ENCODE measurements at places on chromosomes 12 and 14.

- DNase-seq, result no peak
Observed at GRCh38 chr12:93245543-93245942, 132.2 kb upstream of the NUDT4 start.

- no peak for DNase-seq
Observed at GRCh38 chr14:88323086-88323522, at the start of gene KCNK10. TSS of gene KCNK10 (minus strand) at chr14:88323269. CDS start at chr14:88322798, 471 bp downstream.

- no peak for DNase-seq
Observed at GRCh38 chr12:91636721-91637120, 454.1 kb upstream of the DCN start.

DNA sequence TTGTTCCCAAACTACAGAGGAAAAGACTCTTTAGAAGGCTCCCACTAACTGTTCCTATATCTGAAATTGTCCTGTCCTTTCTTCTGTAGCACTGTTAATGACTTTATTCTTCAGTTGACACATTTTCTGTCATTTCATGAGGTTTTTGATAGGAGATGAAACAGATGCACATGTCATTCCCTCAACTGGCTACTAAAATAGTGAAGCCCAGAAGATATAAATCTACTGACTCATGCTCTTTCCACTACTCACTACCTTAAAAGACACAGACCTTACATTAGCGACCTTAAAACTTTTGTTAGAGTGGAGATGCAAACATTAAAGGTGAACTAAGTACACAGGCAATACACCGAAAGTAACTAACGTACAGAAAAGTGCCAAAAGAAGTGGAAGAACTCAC lies 59.5 kb upstream of the ANKS1B start:
- DNase-seq, result no peak

- no peak for DNase-seq
Observed at GRCh38 chr14:76531085-76531484, 155.1 kb downstream of the ESRRB start.

DNA sequence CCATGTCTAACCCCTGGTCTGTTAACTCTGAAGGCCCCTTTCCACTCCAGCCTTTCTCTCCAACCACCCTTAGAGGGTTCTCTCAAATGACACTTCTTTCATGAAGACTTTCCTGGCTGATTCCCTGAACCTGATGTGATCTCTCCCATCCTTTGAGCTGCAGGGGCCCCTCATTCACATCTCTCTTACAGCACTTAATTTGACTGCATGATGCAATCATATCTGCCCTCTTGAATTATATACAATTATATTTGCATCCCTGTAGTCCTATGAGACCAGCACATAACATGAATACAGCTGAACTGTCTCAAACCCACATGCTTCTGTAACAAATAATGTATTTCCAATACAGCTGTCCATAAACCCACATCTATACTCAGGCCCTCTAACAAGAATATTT lies 56.4 kb downstream of the PPP2R5E start:
- DNase-seq, result no peak

- DNase-seq, result no peak
Observed at GRCh38 chr14:77580964-77581505, 35.4 kb downstream of the SPTLC2 start.

- DNase-seq, result no peak
Observed at GRCh38 chr14:60356906-60357550, 108.0 kb downstream of the PPM1A start.

- DNase-seq, result no peak
Observed at GRCh38 chr12:46794593-46795190, 31.1 kb downstream of the SLC38A4 start.

DNA sequence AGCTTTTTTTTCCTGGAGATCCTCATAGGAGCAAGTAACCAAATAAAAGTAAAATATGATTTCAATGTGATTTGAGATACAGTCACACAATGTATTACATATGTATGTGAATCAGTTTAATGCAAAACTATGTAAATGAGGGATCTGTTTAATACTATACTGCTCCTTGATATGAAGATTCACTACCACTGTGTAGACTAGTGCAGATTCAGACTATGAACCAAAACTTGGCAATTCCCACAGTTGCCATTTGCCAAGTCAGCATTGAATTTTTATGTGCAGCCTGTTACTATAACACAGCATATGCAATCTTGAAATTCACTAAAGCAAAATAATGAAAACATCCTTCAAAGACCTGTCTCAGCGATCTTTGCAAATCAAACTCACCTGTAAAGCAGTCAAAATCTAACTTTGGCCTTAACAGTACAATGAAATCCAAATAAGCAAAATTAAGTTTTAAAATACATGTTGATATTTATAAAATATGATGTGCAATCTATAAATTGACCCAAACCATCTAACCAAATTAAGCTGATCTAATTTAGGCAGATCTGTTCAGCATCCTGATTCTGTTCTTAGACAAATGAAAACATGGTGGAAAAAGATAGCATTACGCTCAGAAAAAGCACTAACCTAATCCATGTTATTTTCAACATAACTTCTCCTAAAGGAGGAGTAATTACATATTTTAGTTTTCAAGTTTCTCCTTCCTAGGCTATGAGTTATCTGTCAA lies 25.5 kb upstream of the LMNTD1 start:
- DNase-seq, result no peak

DNA sequence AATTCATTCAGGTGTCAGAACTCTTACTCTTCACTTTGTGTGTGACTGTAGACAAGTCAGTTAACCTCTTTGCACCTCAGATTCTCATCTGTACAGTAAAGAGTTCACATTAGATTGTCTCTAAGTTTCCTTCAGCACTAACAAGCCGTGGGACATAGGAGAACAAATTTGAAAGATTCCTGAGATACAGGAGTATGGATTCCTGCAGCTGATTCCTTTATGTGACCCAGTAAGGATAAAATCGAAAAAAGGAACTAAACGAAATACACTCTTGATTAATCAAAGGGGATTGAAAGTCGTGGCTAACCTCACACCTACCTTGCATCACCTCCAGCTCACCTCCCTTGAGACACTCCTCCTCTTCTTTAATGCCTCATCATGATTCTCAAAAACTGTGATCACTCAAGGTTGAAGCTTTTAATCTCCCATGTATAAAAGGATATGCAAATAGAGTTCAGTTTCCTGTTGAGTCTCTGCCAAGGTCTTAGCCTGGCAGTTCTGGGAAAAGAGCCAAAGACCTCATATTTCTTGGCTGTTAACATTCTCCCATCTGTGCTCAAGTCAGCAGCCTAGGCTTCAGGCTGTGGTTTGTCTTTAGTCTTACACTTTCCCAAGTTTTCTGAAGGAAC lies 156.6 kb downstream of the DAD1 start:
- DNase-seq, result no peak

DNA sequence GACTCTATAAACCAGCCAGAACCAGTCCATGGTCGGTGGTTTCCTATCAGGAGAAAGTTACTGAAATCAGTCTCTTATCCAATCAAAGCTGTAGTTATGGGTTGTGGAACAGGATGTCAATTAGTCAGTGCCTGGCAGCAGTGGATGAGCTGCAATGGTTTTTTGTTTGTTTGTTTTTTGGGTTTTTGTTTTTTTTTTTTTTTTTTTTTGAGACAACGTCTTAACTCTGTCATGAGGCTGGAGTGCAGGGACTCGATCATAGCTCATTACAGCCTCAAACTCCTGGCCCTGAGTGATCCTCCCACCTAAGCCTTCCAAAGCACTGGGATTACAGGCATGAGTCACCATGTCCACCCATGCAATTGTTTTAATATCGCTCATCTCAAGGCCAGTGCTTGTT lies 113.3 kb upstream of the CAND1 start:
- no peak for DNase-seq

- no peak for DNase-seq
Observed at GRCh38 chr14:100617410-100618317, 30.4 kb upstream of the BEGAIN start.

- DNase-seq, result no peak
Observed at GRCh38 chr14:105100910-105101309, 35.7 kb upstream of the GPR132 start.

- no peak for DNase-seq
Observed at GRCh38 chr12:121505513-121505912, 75.3 kb downstream of the KDM2B start.

DNA sequence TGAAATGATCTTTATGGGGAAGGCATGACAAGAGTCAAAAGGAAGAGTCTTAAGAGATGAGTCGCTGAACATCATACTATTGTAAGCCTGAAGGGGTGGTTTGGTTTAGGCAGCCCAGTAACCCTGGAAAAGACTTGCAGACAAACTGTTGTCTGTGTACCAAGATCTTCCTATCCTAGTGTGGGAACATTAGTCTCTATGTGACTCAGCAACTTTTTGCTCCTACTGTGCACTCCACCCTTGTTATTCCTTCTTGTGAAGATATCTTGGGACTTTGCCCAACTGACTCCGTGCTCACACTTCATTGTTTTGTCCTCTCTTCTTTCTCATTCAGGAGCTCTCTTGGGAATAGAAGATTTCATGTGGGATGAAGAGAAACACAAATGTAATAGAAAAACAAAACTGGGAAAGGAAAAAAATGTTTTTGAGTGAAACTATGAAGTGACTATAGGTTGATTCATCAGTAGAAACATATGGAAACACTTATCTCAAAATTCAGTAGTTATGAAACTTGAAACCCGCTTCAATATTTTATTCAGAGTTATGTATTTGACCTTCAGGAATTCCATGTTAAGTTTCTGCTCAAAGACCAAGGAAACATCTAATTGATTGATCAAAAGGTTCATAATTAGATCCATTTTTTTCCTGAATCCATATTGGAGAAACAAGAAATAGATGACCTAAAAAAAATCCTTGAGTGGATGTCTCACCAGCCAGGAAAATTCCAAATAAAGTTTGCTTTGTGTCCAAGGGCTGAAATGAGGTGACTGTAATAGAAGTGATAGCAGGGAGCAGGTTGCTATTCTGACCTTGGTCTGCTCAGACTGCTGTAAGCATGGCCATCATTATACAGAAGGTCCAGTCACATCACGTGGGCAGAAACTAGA lies 67.2 kb downstream of the BTG1 start:
- DNase-seq, result peak; percentile 23

- DNase-seq, result no peak
Observed at GRCh38 chr12:120735181-120735580, 9.6 kb downstream of the ACADS start.

- DNase-seq, result no peak
Observed at GRCh38 chr14:88323523-88324199, 592 bp upstream of the KCNK10 start.

- DNase-seq, result no peak
Observed at GRCh38 chr14:93281937-93282336, 50.9 kb downstream of the BTBD7 start.

GRCh38 chr14:58705066-58705465 lies 67.3 kb downstream of the DACT1 start:
- no peak for DNase-seq

- DNase-seq, result no peak
Observed at GRCh38 chr14:26597589-26598080, at the start of gene NOVA1. TSS of gene NOVA1 (minus strand) at chr14:26598033. CDS start at chr14:26597436, 597 bp downstream.

- DNase-seq, result no peak
Observed at GRCh38 chr14:72830786-72831594, 62.9 kb downstream of the DPF3 start.

- no peak for DNase-seq
Observed at GRCh38 chr12:57622293-57623245, 10.4 kb downstream of the B4GALNT1 start.

DNA sequence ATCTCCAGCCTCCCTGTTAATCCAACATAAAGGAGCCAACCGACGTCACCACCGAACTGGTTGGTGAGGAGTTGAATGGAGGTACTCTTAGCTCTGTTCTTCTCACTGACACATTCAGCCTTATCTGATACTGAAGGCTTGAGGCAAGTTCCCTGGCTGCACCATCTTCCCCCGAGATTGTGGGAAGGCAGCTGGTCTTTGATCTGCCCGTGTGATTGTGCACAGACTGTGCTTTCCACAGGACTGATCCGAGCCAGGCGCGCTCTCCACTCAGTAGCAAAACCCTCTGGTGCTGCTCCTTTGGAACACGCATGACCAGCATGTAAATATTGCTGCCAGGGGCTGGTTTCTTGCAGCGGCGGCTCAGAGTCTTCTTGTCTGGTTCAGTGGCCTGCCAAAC lies 30.1 kb upstream of the DLK1 start:
- no peak for DNase-seq

DNA sequence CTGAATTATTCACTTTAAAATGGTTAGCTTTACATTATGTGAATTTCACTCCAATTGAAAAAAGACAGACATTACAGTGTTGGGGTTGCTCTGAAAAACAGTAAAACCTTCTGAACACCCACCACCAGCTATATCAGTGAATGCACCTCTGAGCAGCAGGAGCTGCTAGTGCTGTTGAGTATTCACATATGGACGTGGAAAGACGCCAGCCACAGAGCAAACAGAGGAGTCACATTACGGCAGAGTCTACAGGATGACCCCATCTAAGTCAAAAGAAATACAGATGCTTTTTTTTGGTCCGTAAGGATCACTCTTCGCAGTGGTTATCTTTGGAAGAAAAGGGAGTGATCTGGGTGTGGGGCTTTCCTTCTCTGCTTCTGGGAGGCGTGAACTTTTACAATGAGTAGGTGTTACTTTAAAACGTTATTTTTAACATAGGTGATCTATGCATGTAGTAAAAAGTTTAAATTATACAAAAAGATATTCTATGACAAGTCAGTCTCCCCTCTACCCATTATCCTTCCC lies 4.5 kb downstream of the HVCN1 start:
- no peak for DNase-seq

DNA sequence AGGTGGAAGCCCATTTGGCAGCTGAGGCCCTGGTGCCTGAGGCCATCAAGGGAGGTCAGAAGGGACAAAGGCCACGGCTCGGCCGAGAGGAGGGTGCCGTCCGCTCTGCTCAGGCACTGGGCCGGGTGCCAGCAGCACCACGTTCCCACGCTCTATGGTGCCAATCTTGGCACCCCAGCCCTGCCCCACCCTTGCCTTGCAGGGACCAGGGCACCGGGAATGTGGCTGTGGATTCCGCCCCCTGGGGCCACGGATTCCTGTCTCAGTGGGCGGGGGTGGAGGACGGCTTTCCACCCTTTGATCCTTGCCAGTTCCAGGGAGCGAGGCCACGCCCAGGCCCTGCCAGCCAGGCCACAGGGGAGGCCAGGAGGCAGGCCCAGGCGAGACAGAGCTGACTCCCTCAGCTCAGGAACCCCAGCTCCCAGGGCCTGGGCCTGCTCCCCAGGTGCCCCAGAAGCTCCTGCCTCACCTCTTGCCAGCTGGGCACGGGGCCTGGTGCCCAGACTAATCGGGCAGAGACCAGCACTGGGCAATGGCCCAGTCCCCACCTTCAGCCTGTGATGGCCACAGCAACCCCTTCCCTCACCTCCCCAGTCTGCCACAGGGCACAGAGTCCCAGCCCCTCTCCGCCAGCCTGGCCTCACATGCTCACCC lies 26.4 kb upstream of the GPR132 start:
- no peak for DNase-seq

DNA sequence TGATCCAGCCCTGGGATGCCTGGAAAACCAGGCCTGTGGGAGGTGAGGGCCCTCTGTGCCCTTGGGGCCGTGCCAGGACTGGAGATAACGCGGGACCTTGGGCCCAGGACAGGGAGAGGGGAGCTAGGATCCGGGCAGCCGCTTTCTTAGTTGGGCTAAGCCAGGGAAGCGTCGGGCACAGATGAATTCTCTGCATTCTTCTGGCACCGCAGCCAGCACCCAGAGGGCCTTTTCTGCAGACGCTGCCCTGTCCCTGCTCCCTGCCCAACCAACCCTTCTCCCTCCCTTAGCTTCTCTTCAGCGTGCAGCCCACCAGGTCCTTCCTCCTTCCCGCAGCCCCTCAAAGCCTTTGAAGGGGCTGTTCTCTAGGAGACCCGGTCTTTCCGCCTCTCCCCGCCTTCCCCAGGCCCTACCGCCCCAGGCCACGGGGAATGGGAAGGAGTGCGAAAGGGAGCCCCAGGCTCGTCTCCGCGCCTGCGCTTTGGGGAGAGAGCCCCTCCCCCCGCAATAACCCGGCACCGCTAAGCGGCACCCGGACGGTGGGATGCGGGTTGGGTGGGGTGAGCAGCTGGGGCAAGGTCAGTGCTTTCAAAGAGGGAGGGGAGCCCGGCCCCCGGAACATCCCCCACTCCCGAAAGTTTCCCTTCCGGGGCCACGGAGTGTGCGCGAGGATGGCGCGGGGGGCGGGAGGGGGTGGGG lies 663 bp downstream of the NCKAP5L start:
- DNase-seq, result peak; percentile 34
